ENCODE measurements at places on chromosomes 12 and 14.

DNA sequence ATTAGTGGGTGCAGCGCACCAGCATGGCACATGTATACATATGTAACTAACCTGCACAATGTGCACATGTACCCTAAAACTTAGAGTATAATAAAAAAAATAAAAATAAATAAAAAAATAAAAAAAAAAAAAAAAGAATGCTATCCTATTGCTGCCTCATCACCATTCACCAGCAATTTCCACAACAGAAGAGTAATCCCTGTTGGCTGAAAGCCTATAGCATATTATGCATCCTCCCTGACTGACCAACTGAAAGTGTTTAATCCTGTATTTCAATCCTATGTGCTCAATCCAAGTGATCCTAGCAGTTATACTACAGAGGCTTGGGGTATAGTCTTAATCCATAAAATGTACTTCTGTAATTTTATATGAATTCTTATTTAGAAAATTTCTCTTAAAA is 18.5 kb downstream of the DICER1 start:
- DNase-seq, result no peak

- DNase-seq, result no peak
Measured at GRCh38 chr12:117408161-117408791, 46.9 kb upstream of the NOS1 start.

- peak; percentile 90 for DNase-seq
Measured at GRCh38 chr12:93243689-93244513, 133.8 kb upstream of the NUDT4 start.

DNA sequence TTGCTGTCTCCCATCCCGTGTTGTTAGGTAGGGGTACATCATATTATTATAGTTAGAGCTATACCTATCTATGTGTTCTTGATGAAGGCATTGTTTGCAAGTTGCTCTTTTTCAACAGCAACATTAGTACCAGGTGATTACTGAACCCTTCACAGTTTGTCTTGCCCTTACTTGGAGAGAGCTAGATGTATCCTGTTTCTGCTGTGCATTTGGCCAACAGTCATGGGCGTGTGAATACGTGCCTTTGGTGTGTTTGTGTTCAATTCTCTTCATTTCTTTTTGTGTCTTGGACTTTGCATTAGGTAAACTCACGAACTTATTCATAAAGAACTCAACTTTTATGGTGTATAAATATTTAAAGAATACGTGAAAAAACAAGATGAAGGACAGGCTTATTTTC is 14.3 kb downstream of the ARF6 start:
- no peak for DNase-seq

DNA sequence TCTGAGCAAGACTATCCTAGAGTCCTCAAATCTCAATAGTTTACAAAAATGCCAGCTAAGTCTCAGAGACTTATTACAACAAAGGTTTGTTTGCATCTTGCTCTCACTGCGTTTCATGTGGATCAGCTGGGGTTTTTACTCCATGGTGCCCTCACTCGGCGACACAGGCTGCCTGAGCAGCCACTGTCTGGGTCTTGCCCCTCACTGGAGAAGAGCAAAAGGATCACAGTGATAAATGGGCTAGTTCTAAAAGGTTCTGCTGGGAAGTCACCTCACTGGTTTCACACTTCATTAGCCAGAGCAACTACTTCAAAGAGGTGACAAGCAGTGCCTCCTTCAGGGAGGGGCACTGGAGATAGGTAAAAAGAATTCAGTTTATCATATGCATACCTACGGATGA is 392.0 kb downstream of the RPL10L start:
- DNase-seq, result no peak

- DNase-seq, result peak; percentile 86
Measured at GRCh38 chr12:121466794-121467637, 67.1 kb downstream of the RNF34 start.

- no peak for DNase-seq
Measured at GRCh38 chr12:252636-253035, 10.0 kb downstream of the SLC6A13 start.

DNA sequence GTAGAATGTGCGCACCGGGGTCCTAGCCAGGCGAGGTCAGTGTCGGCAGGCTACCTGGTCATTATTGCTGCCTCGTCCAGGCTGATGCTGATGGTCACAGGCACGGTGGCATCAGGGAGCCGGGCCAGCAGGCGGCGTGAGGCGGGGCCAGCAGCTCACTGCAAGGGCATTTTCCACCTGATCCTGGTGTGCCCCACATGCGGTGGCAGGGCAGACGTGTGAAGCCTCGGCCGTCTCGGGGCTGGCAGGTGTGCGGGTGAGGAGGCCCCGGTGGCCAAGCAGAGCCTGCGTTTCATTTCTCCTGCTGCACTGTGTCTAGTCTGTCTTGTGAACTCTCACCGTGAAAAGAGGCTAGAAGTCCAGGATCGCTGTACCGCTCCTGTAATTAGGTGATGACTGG is 12.0 kb upstream of the AMN start:
- DNase-seq, result no peak

DNA sequence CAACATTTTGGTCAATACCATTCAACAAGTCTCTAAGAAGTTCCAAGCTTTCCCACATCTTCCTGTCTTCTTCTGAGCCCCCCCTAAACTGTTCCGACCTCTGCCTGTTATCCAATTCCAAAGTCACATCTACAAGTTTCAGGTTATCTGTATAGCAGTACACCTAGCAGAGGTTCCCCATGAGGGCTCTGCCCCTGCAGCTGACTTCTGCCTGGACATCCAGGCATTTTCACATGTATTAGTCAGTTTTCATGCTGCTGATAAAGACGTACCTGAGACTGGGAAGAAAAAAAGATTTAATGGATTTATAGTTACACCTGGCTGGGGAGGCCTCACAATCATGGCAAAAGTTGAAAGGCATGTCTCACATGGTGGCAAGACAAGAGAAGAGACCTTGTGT is 10.2 kb upstream of the PLA2G1B start:
- DNase-seq, result no peak

- DNase-seq, result no peak
Measured at GRCh38 chr12:27297566-27297965, 35.1 kb upstream of the BMAL2 start.

DNA sequence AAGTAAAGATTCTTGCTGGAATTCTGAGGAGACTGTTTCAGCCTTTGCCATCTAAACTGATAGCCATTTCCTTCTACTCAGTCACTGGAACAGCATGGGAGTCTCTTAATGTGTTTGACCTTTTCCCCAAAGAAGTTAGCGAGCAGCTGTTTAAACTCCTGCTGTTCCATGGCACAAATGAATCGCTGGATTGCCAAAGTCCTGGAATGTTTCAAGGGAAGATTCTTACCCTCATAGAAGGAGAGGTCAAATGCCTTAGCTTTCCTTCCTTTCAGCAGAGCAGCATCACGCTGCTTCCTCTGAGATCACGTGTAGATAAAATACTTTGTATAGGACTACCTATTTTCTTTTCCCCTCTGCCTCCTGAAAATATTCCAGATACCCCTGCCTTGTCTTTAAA is 10.5 kb upstream of the NR2C1 start:
- DNase-seq, result no peak

GRCh38 chr14:50036211-50036610 is 80.2 kb downstream of the VCPKMT start:
- no peak for DNase-seq

- no peak for DNase-seq
Measured at GRCh38 chr12:6534695-6534944, 303 bp downstream of the GAPDH start.

GRCh38 chr12:132517740-132518100 is 27.8 kb downstream of the FBRSL1 start:
- DNase-seq, result no peak

GRCh38 chr12:1646569-1647284 is 17.7 kb downstream of the WNT5B start:
- peak; percentile 37 for DNase-seq

GRCh38 chr12:95882080-95882479 is 23.3 kb downstream of the SNRPF start:
- no peak for DNase-seq

DNA sequence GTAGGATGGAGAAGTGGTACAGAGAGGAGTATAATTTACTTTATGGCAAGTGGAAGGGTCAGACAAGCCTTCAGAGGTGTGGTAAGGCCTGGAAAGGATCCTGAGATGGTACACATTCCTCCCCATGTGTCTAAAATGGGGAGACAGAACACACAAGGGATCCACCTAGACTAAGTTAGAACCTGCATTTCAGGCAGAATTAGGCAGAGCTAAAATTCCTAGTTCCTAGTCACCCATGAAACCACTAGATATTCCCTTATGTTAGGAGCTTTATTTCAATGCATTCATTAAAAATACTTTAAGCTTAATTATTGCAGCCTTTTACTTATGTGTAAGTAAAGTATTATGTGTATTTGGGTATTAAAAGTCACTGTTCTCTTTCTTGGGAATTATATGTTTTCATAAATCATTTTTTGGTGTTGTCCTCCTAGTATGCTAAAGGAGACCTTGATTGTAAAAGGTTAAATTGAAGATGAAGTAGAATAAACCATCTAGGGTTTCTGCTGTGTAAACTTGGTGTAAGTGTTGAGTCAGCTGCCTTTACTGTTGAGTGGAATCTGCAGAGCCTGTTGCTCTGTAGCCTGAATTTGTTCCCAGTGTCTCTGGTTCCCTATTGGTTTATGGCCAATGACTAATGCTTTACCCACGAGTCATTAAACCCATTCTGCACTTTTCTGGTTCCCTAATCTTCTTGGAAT is 423.2 kb downstream of the ATP23 start:
- DNase-seq, result no peak

DNA sequence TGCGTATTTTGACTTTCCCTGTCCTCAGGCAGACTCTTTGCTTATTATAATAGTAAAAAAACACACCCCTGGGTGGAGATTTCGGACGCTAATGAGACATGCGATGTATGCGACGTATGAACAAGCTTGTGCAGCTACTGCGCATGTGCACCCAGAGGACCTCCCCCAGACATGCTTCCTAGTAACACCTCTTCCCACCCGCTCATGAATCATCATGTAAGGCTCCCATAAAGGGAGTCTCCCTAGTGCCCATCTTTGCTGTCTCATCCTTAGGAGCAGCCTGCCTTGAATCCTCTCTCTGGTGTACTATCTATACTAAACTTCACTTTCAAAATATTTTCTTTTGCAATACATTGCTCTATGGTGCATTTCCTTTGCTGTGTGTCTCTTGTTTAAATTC is 210.1 kb downstream of the TMEM132D start:
- no peak for DNase-seq

DNA sequence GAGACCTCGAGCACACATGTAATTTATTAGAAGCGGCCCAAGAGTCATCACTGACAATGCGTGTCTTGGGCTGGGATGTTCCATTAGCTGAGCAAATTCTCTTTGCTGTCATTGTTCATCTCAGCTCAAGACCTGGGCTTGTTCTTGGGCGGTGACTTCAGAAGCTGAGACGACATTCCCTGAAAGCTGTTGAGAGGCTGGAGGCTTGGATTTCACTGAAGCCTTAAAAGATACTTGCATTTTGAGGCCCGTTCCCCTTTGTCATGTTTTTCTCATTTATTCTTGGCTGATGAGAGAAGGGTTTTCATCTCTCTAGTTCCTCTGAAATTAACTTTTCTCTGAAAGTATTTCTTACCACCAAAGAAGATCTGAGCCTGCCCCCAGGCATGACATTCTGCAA is 16.6 kb upstream of the SUSD6 start:
- no peak for DNase-seq

GRCh38 chr12:102950950-102951619 is 6.4 kb upstream of the ASCL1 start:
- peak; percentile 1 for DNase-seq

DNA sequence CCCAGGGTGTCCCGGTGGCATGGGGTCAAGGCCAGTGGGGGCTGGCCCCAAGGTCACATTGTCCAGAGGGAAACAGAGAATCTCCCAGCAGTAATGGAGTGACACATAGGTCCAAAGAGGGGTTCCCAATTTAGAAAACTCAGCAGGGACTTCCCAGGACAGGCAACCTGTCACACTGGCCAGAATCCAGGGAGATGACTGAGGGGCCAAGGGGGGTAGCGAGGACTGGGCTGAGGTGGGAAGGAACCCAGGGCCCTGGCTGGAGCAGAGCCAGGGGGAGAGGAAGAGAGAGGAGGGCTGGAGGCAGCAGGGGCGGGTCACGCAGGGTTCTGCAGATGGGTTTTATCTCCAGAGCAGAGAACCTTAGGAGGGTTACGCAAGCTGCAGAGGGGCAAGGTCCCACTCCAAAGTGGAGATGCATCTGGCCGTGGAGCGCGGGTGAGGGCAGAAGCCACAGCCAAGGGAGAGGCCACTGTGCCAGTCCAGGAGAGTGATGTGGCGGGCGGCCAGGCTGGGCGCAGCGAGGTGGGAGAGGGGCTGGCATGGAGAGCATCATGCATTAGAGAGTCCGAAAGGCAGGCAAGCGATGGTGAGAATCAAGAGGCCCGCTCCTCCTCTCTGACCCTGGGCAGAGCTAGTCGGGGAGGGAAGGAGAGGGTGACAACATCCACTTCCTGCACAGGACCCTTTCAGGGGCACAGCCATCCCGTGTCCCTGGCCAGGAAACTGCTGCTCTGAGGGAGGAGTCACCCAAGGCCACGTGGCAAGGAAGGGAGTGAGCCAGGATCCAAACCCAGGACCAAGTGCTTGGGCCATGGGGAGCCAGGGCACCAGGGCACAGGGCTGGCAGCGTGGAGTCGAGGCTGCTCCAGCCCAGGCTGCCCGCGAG is 29.0 kb downstream of the NCOR2 start:
- DNase-seq, result peak; percentile 50

GRCh38 chr12:115691123-115691522 is 586.4 kb downstream of the MED13L start:
- DNase-seq, result no peak

- DNase-seq, result peak; percentile 61
Measured at GRCh38 chr12:124379938-124380754, 85.3 kb downstream of the RFLNA start.

DNA sequence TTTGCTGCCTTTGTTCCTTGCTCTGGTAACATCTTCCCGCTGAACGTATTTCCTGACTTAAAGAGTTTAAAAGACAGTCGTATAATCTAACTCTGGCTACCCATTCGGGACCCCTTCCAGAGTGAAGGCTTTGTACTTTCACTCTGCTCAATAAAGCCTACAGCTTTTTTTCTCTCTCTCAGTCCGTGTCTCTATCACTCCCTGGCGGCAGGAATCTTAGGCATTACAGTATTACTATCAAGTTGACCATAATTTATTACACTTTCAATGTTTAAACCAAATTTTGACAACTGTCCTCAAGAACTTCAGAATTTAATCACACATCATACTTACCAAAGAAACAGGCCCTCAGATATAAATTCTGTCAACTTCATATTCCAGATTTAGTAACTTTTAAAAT is 967.9 kb downstream of the FSCB start:
- DNase-seq, result no peak

DNA sequence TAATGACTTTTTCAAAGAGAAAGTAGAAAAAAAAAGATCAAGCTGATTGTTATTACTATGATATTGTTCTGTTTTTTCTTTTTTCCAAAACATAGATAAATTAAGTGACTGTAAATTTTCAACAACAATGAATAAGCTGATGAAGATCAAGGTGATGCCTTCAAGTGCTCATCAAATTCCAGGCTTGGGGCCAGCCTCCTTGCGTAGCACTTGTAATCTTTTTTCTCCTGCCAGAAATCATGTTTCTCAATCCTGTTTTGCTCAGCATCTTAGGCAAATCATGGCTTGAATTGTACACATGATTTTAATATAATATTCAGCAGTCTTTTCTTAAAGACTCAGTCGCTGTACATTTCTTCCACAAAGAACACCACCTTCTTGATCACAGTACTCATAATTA is 333.2 kb downstream of the NPAS3 start:
- DNase-seq, result no peak

All from KBM-7 (cell line).